Activated naive CD4-positive, alpha-beta T cell treated with Interleukin-2 at 50 U/mL for 16 hours (primary cell): ENCODE measurements at places on chromosomes 4 and X.

GRCh38 chr4:113675731-113676697 lies 85.5 kb downstream of the CAMK2D start:
- no peak for DNase-seq

GRCh38 chr4:135917011-135917410 lies 1615.3 kb downstream of the PCDH18 start:
- no peak for DNase-seq

- no peak for DNase-seq
Measured at GRCh38 chrX:148470324-148470723, 30.1 kb upstream of the AFF2 start.

- DNase-seq, result no peak
Measured at GRCh38 chr4:22500128-22500611, 15.7 kb downstream of the ADGRA3 start.

GRCh38 chrX:25198891-25199290 lies 183.1 kb upstream of the ARX start:
- DNase-seq, result no peak

- DNase-seq, result no peak
Measured at GRCh38 chrX:67601771-67602170, 58.0 kb downstream of the AR start.

DNA sequence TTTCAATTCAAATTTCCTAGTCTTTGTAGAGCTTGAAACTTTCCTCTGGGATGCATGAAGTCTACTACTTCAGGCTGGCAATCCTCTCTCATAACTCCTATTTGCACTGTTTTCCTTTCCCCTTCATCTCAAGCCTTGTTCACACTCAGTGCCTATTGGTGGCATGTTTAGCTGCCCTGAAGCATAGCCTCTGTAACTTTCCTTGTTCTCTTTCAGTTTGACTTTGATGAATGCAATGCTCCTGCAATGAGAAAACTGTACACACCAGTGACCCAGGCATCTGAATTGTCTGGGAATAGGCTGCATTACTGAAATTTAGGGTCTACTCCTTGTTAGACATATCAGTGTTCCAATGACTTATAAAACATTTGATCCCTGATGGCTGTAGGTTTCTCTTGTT lies 81.7 kb downstream of the ANK2 start:
- no peak for DNase-seq

GRCh38 chr4:8478801-8479744 lies 38.5 kb downstream of the TRMT44 start:
- DNase-seq, result no peak

DNA sequence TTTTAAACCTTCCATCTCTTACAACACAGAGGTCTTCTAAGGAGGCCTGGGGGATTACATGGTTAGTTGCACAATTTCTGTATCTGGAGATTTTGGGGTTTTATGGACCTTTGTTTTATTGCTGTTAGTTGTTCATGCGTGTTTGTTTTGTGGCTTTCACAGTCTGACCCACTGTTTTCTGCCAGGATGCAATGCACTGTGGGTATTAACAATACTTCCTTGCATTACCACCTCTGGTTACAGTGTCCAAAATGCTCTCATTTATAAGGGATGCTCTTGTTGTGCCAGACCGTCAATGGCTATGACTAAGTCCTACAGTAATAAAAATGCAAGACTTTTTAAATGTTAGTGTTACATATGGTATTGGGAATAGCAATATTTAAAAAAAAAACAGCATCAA lies 730.2 kb downstream of the KCTD8 start:
- DNase-seq, result no peak

GRCh38 chr4:88619971-88620370 lies 27.7 kb downstream of the HERC3 start:
- DNase-seq, result no peak

GRCh38 chrX:133434197-133434820 lies 19.0 kb upstream of the GPC4 start:
- no peak for DNase-seq

GRCh38 chr4:157050561-157050960 lies 25.4 kb upstream of the GLRB start:
- DNase-seq, result no peak

GRCh38 chr4:37040816-37041215 lies 203.7 kb upstream of the NWD2 start:
- no peak for DNase-seq

GRCh38 chr4:37603070-37603468 lies 83.1 kb downstream of the RELL1 start:
- peak; percentile 78 for DNase-seq

DNA sequence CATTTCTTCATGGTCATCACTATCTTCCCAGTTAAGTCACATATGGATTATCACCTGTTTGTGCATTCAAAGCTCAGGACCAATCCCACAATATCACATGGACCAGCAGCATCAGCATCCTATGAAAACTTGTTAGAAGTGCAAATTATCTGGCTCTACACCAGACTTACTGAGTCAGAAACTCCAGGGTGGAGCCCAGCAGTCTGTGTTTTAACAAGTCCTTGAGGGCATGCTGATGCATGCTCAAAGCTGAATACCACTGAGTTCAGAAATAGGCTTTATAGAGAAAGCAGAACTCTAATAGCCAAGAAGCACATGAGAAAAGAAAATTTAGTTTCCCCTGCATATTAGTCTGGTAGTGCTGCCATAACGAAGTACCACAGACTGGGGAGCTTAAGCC lies 62.4 kb upstream of the GABRQ start:
- no peak for DNase-seq

GRCh38 chrX:129716507-129716906 lies 22.3 kb upstream of the XPNPEP2 start:
- no peak for DNase-seq

GRCh38 chrX:13837290-13837745 lies 20.4 kb upstream of the GPM6B start:
- no peak for DNase-seq

DNA sequence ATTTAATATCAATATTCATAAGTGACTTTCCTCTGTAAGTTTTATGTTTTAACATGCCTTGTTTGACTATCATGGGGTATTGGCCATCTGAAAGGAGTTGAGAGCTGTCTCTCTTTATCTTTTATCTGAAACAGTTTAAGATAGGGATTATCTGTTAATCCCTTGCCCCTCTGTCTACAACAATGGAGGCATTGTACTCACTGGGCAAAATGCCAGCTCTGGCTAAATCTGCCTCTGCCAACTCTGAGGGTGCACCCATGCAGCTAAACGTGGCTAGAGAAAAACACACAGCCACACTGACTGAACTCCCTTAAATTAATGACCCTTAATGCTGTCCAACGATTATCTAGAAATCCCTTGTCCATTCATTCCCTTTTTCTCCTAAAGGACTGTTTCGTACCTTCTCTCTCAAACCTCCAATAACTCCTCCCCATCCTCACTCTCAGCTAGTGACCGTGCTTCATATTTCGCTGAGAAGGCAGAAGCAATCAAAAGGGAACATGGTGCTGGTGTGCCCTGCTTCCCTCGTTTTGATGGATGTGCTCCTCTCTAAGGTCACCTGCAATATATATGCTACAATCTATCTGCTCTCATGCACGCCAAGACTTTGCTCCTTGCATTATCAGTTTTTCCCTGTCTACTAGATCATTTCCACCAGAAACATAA lies 10.3 kb downstream of the PHKA2 start:
- no peak for DNase-seq

GRCh38 chr4:80192937-80193336 lies 4.4 kb upstream of the PRDM8 start:
- no peak for DNase-seq

- no peak for DNase-seq
Measured at GRCh38 chr4:52873861-52874343, 11.8 kb downstream of the RASL11B start.

GRCh38 chr4:141797966-141798365 lies 161.6 kb downstream of the IL15 start:
- no peak for DNase-seq

GRCh38 chrX:110412971-110413726 lies 54.5 kb downstream of the RTL9 start:
- DNase-seq, result peak; percentile 69

DNA sequence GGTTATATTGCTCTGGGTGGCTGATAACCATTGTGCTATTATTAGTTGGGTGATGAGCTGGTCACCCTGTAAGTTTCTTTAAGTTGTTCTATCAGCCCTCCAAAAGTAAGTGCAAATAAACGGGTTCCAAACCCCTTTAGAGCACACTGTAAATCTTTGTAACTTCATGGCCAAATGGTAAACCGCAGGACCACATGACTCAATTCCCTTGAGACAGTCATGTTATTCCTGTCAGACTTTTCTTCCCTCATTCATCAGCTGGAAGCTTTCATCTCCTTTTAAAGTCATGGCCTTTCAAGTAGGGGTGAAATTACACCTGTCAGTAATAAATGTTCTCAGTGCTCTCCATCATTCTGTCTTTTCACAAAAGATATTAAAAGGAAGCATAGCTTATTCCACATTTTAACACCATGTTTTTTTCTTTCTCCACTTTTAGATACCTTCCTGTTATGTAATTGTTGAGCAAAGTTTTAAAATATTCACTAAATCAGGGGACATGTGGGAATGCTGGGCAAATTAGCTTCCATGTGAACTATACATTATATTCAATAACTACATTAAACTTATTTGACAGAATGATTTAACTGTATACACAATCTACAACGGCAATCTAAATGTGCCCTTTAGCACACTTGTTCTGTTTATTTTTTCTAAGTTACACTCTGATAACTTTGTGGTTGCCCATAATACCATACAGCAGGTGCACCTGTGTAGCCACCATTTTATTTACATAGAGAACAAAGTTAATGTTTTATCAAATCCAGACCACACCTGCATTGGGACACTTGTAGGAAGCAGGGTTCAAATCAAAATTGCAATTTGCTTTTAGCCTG lies 275.5 kb downstream of the CFAP299 start:
- no peak for DNase-seq

DNA sequence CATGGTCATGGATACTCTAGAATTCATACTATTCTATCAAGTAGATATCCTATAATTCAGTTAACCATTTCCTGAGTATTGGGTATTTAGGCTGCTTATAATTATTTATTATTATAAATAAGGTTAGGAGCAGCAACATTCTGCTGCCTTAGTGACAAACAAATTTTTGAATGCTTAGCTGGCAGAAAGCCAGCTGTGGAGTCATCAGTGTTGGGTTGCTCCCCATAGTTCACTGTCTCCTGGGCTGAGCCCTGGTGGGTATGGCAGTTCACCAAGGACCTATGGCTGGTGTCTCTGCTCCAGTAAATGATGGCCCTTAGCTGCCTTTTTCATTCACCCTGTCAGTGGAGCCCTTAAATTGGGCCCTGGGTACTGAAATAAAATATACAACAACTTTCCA lies 61.8 kb downstream of the SMARCA5 start:
- DNase-seq, result no peak

DNA sequence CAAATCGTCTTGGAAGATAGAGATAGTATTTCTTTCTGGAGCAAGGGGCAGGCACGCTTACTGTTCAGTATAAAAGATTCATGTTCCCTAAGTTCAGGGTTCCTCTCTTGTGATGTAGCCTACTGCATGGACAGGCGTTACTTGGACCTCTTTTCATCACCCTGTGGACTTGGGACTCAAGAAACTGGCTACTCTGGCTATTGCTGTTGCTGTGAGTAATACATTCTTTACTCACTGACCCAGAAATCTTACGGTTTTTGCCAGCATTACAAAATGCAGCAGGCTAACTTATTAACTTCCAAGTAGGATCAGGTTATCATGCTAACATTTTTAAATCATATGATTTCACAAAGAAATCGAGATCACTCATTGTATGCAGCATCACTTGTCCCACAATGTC lies 12.8 kb upstream of the GUCY1B1 start:
- no peak for DNase-seq

- no peak for DNase-seq
Measured at GRCh38 chr4:8550691-8551090, 29.5 kb upstream of the GPR78 start.

DNA sequence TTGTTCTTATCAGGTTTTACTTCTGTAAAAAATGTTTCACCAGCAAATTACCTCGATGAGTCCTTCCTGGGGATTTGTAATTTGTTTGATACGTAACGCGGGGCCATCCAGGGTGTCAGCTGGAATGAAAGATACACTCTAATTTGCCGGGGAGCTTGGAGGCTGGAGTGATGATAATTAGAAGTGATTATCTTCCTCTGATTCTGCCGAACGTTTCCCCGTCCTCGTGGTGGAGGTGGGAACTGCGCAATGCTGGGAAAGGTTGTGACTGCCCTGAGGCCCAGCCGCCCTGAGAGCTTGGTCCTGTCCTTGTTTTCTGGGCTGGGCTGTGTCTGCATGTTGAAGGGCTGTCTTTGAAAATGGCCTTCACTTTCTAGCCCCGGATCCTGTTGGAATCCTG lies 48.0 kb downstream of the SORCS2 start:
- DNase-seq, result no peak

GRCh38 chr4:101785486-101785885 lies 5.0 kb upstream of the BANK1 start:
- DNase-seq, result no peak

GRCh38 chrX:75625232-75625631 lies 102.4 kb upstream of the ZDHHC15 start:
- no peak for DNase-seq

GRCh38 chr4:57151481-57151880 lies 41.3 kb upstream of the IGFBP7 start:
- DNase-seq, result no peak

GRCh38 chr4:176335421-176335820 lies 15.7 kb downstream of the SPCS3 start:
- DNase-seq, result no peak

- no peak for DNase-seq
Measured at GRCh38 chrX:37474478-37474877, 97.0 kb upstream of the LANCL3 start.

DNA sequence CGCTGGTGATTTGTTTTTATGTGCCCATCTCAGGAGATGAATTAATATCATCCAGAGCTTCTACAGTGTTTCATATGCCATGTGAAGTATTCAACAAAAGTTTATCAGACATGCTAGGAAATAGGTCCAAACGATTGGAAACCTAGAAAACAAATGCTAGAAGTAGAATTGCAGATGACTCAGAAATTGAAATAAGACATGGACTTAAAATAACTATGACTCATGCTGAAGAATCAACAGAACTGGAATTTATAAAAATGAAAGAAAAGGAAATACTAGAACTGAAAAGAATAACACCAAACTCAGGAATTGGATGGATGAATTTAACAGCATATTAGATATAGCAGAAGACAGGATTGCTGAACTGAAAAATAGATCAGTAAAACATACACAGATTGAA lies 172.7 kb upstream of the GIMD1 start:
- no peak for DNase-seq

DNA sequence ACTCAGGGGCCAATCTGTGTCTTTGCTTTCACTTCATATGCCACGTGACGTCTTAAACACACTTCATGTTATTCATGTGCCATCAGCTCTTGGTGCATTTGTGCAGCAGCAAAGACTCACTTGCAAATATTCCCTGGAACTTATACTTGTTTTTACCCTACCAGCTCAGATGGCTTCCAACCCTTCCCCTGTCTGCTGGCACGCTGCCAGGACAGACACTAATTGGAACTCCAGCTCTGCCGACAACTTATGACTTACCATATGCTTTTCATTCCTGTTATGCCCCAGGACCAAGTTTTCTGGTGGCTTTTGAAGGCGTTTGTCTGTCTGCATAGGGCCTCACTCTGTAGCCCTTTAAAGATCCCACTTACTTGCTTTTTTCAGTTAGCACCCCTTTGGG lies 261.7 kb upstream of the GNPDA2 start:
- no peak for DNase-seq
